ENCODE measurements at places on chromosomes 1 and 21.

DNA sequence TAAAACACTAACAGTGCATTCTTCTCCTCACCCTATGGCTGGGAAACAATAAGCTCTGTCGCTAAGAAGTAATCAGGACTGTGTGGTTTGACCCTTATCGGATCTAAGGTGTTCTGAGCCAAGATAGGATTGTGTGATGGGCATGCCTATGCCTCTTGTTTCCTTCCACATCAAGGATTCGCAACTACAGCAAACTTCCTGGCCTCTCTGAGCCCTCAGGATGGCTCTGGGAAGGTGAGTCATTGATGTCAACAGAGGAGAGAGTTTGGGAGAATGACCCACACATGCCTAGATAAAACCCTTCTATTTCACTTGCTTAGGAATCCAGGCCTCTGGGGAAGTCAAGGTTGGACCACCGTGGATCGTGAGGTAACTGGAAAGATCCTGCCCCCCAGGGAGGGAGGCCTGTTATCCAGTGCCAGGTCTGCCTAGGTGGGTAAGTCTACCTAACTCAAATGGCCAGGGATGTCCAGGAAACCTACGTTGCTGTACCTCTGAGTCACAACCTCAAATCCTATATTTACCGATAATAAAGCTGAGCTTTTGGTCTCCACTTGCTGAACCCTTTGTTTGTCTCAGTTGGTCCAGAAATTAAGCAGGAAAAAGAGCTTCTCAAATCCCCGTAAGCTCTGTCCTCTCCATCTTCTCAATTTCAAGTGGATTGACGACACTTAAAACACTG lies 27.4 kb downstream of the TIAM1 start:
- DNase-seq, result peak; percentile 46

DNA sequence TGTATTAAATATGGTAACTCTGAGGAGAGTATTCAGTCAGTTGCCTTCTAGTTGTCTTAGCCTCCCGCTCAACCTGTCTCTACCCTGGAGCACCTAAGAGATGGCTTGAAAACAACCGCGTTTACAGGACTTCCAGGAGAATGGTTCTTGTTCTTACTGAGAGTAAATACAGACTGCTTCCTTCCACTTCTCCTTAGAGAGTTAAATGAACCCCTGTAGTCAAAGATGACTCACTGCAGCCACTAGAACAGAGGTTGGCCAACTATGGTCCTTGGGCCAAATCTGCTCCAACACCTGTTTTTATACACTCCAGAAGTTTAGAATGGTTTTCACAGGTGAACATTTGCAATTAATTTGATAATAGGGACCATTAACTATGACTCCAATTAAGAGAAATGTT lies 60.1 kb upstream of the ASB17 start:
- no peak for DNase-seq

GRCh38 chr1:157577420-157577819 lies 20.5 kb downstream of the FCRL4 start:
- peak; percentile 1 for DNase-seq

DNA sequence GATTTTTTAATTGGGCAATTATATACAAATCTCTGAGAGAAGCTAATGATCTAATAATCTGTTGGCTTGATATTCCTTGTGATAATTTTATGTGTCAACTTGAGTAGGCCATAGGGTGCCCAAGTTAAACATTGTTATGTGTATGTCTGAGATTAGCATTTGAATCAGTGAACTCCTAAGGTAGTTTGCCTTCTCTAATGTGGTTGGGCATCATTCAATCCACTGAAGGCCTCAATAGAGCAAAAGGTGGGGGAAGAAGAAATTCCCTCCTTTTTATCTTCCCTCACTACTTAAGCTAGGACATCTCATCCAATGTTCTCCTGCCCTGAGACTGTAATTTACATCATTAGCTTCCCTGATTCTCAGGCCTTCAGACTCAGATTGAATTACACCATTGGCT lies 394.5 kb downstream of the LMO4 start:
- DNase-seq, result no peak

GRCh38 chr1:193058529-193059281 lies 455 bp downstream of the UCHL5 start:
- DNase-seq, result peak; percentile 83

GRCh38 chr1:2174348-2175054 lies 20.1 kb downstream of the FAAP20 start:
- DNase-seq, result peak; percentile 80

DNA sequence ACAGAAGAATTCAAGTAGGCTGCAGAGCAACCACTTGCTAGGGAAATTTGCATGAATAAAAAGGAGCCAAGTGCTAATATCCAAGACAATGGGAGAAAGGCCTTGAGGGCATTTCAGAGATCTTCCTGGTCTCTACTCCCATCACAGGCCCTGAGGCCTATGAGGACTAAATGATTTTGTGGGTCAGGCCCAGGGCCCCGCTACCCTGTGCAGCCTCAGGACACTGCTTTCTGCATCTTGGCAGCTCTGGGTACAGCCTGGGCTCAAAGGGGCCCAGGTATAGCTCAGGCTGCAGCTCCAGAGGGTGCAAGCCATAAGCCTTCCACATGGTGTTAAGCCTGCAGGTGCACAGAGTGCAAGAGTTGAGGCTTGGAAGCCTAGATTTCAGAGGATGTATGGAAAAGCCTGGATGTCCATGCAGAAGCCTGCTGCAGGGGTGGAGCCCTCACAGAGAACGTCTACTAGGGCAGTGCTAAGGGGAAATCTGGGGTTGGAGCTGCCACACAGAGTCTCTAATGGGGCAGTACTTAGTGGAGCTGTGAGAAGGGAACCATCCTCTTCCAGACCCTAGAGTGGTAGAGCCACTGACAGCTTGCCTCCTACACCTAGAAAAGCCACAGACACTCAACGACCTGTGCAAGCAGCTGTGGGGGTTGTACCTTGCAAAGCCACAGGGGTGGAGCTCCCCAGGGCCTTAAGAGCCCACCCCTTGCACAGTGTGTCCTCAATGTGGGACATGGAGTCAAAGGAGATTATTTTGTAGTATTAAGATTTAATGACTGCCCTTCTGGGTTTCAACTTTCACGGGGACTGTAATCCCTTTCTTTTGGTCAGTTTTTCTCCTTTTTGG lies 13.7 kb upstream of the ACTRT2 start:
- no peak for DNase-seq

DNA sequence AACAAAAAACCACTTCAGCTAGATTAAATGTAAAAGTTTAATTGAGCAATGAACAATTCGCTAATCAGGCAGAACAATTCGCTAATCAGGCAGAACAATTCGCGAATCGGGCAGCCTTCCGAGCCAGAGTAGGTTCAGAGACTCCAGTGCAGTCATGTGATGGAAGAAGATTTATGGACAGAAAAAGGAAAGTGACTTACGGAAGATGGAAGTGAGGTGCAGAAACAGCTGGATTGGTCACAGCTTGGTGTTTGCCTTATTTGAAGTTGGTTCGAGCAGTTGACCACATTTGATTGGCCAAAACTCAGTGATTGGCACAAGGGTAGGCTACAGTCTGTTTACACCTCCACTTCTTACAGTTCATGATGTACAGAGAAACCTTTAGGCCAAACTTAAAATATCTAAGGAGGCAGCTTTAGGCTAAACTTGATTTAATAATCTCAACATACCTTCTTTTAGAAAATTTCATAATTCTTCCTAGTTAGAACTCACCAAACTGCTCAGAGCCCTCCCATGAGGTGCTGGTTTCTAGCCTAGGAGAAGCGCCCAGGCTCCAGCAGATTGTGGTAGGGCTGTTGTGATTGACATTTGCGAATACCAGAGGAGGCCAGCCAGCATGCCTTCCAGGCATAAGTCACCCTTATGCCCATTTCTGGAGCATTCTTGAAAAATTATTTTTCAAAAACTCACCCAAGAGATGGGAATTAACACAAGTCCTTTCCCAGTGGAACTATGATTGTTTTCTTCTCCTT lies 22.8 kb upstream of the KCNC4 start:
- peak; percentile 67 for DNase-seq

GRCh38 chr1:228174482-228175315 lies 9.1 kb downstream of the IBA57 start:
- peak; percentile 21 for DNase-seq

DNA sequence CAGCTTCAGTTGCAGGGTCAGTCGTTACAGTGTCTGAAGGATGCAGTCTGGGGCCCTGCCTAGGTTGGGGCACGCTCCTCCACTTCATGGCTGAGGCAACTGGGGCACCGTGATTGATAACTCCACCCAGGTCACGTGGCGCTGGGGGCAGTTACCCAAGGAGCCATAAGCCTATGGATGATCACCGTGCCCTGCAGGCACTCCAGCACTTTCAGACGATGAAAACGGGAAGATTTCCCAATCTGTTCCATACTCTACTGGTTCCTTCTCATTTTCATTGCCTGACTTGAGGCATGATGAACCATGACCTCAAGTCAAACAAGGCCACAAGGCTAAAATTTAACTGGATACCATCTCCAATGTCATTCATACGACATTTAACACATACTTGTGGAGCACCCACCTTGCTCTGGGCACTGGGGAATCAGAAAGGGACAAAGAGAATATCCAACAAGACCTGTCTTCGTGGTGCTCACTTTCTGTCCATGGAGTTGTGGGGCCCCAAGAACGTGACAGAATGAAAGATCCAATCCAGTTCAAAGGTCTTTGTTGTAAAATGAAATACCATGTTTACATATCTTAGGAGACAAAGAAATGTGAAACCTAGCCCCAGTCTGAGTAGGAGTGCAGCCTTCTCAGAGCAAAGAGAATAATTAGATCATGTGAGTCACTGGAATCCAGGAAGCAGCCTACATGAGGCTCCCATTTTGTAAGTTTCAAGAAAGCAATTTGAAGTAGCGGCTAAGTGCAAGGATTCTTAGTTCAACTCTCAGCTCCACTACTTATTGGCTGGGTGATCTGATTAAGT lies 39.4 kb upstream of the SPOCD1 start:
- peak; percentile 71 for DNase-seq

DNA sequence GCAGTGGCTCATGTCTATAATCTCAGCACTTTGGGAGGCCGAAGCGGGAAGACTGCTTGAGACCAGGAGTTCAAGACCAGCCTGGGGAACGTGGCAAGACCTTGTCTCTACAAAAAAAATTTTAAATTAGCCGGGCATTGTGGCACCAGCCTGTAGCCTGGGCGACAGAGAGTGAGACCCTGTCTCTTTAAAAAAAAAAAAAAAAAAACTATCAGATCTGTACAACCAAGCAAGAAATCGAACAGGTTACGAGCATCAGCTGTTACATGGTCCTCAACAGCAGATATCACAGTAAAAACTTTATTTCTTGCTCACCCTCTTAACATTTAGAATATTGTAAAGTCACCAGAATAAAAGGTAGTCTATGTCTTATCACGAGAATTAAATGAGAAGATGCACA lies 1.5 kb downstream of the NUP133 start:
- no peak for DNase-seq

DNA sequence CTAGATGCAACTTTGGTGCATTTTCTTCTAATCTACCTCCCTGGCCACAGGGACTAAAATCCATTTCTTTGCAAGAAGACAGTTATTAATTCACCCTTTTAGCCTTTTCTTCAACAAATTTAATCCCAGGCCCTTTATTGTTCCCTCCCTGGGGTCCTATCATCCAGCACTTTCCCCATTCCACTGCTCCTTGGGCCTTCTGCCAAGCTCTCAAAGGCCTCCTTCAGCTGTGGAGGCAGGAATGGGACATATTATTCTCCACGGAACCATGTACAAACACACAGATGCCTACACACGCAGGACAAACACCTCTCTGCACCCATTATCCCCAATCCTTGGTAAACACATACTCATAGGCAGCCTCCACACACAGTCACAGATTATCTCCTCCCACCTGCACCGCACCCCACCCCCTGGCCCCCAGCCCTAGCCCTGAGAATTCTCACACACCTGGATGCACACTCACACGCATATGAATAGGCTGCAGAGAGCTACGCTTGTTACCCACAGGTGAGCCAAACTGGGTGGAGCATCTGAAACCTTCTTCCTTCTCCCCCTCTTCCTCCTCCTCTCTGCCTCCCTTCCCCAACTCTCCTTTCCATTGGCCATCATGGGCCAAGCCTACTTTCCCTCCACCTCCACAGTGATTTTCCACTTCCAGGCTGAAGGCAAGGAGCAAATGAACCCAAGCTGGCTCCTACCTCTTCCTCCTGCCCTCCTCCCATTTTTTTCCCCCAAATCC lies 11.7 kb downstream of the TAGLN2 start:
- DNase-seq, result no peak

- DNase-seq, result no peak
Measured at GRCh38 chr1:117564227-117565075, 41.4 kb upstream of the TENT5C start.

GRCh38 chr1:51574796-51575195 lies 42.1 kb upstream of the OSBPL9 start:
- no peak for DNase-seq

GRCh38 chr1:229262239-229262638 lies 8.7 kb upstream of the RAB4A start:
- DNase-seq, result no peak

DNA sequence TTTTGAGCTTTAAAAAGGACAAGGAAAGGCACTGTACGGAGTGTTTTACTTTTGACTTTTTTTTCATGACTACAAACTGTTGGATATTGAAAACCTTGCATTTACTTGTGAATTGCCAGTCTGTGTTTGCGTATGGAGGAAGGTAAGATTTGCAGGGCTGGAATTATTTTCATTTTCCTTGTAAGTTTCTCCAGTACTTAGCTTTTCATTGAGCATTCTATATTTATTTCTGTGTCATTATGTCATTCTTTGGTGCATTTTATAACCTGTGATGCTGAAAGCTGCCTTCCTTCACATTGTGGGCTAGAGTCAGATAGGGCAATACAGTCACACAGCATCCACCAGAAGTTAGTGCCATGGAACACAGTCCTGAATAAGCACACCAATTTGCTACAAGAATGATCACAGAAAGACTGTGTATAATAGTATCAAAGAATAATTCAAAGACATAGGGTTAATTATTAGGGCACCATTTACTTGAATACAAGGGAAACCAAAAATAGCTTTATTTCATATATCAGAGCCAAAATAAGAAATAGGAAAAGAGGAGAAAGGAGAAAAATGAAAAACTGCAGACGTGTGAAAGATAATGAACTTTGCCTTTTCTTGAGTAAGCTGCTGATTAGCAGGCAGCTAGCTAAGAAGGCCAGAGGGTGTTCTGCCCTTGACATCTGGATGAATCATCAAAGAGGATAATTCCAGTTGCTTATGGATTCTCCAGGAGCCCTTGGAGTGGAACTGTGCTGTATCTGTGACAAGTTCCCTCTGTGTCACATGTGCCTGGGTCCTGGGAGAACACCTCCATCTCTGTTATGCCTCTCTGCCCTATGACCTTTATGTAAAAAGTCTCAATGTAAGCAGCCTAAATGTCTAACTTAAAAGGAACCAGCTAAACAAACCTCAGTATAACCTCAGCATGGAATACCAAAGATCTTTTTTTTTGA lies 8.0 kb upstream of the FAM20B start:
- peak; percentile 68 for DNase-seq
